Lung microvascular endothelial cell (primary cell): ENCODE measurements at places on chromosomes 13 and 19.

GRCh38 chr13:113631341-113632095 is 26.5 kb downstream of the ATP4B start:
- DNase-seq, result no peak

GRCh38 chr19:54248016-54248601 is 5.5 kb upstream of the LILRA6 start:
- peak; percentile 46 for DNase-seq

DNA sequence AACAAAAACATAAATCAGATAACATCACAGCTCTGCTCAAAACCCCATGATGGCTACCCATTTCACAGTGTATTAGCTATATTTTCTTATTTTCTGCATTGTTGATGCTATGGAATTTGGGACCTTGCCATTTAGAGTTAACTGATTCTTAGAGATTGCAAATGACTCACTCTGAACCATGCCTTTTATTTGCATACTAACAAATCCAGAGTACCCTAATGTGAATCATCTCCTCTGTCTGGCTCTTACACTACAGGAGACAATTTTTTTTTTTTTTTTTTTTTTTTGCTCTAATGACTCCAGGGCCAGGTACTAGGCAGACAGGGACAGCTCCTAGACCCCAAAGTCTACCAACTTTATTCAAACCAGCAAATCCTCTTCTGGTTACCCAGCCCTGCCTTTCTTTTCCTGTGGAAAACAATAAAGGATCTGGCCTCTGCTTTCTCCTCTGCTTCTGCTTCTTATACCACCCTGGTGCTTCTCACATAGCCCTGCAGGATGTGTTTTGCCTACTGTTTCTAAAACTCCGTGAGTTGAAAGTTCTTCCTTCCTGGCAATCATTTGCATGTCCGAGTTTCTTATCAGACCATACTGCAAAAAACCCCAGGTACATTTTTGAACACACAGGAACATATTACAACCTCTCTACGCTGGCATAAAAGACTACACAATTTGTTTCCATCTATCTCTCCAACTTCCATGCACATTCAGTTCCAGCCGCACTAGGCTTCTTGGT is 10.6 kb upstream of the ZNF460 start:
- DNase-seq, result no peak

DNA sequence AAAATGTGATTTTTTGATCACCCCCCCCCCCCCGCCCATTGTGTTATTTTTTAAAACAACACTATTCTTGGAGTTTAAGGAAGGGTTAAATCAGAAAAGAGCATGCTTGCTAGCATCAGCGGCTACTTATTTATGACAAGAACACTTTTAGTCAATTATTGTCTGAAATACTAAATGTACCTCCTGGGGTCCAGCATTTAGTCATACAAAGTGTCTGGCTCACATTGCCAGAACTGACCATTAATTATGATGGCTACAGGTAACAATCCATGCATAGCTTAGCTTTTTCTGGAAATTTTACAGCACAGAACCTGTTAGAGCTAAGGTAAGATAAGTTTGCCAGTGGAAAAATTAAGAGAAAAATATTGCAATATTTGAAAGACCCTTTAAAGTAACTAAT is 90.1 kb downstream of the PCDH9 start:
- DNase-seq, result no peak

DNA sequence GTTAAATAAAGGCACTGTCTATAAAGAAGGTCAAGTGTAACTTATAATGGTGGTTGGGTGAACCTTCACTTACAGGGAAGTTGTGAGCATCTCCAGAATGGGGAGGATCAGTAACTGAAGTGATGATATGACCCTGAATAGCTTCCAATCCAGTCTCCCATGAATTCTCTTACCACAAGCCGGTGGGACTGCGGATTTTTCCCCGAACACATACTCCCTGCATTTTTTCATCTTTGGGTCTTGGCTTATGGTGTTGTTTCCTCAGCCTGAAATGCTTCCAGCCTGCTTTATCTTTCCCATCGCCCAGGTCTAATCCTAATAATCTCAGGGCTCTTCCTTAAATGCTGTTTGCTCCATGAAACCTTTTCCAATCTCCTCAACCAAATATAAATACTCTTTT is 2.0 kb upstream of the CSNK1A1L start:
- DNase-seq, result no peak

DNA sequence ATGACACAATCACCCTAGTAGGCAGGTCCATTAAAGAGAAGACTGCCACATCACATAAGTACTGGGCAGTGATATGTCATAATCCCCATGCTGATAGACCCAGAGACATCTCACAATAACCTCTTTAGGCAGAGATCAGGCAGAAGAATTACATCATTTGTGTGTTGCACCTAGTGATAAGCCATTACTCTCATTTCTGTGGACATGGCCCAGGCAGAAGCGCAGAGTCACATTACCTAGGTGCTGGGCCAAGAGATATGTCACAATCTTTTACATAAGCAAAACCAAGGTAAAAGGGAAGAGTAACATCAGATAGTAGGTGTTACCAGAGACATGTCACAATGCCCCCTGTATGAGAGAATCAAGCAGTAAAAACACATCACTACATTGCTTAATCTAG is 71.9 kb downstream of the ZNF726 start:
- DNase-seq, result no peak

DNA sequence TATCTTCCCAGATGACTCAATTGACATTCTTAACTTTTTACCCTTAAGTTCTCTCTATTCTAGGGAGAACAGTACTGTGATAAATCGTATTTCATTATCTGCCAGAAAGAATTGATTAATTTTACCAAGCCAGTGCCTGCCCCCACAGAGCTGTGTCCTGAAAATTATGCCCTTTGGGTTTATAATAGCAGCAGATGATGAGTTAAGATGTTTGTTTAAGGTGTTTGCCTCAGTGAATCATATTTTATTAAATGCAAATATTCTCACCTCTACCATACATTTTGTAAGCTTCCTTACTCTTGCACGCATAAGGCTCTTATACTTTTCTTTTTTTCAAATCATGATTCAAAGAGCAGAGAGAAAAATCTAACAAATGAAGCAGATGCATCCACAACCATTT is 318.6 kb downstream of the DCT start:
- no peak for DNase-seq

DNA sequence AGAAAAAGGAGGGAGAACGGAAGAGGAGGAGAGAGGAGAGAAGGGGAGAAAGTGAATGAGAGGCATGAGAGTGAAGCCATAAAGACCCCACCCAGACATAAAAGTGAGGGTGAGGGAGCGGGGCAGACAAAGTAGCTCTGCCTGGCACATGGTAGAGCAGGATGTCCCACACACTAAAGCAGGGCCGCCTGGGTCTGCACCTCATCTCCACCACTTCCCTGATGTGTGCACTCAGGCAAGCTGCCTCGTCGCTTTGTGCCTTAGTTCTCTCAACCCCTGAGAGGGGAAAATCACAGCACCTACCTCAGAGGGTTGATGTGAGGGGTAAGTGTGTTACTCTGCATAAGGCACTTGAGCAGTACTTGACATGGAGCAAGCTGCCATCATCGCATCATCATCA is 488.1 kb downstream of the COG6 start:
- no peak for DNase-seq

DNA sequence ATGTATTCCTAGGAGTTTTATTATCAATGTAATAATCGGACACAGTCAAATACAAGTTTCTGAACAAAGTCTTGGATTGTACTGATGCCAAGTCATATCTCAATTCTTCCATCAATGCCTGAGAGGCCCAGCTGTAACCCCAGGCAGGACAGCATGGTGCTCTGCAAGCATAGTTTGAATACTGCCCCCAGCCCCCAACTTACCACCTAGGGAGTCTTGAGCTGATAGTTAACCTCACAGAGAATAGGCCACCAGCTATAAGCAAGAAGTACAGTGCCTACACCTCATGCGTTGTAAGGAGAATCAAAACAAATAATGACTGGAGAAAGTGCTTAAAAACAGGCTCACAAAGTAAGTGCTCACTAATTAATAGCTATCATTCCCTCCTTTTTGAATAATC is 2.7 kb downstream of the PROSER1 start:
- DNase-seq, result no peak

DNA sequence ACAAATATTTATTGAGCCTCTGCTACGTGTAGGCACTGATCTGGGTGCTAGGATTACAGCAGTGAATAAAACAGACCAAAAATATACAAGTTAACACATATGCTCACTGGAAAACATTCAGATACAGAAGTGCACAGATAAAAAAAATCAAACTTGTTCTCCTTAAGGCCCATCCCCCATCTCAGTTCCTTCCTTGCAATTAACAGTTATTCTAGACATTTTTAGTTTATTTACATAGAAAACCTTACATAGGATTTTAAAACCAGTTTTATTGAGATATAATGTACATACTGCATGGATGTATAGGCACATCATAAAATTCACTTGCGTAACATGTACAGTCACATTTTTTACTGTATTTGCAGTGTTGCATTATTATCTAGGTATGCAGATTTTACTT is 36.5 kb upstream of the HMGB1 start:
- no peak for DNase-seq

- DNase-seq, result no peak
Measured at GRCh38 chr13:73616861-73617260, 517.3 kb downstream of the KLF12 start.

GRCh38 chr19:2084993-2085720 is 11.0 kb downstream of the MOB3A start:
- peak; percentile 71 for DNase-seq

DNA sequence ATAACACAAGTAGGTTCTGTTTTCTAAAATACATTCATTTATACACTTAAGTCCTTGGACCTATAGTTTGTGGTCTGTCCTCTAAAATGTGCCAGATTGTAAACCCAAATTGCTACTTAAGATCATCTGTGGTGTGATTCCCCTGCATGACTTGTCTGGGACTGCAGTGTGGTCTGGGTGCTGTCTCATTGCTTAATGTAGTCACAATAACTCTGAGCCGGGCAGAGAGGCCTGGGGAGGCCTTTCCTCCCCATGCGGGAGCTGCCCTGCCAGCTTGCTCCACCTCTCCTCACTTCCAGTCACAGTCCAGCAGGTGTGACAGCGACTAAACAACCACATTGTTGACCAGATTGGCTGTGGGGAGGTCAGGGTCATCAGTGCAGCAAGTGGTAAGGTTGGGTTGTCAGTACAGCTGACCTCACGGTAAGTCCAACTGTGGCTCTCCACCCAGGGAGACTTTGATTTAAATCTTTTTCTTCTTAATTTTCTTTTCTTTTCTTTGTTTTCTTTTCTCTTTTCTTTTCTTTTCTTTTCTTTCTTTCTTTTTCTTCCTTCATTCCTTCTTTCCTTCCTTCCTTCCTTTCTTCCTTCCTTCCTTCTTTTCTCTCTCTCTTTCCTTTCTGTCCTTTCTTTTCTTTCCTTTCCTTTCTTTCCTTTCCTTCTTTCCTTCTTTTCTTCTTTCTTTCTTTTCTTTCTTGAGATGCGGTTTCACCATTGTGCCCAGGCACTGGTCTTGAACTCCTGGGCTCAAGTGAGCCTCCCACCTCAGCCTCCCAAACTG is 4.4 kb upstream of the TUBA3C start:
- no peak for DNase-seq

- DNase-seq, result no peak
Measured at GRCh38 chr19:55302318-55302703, 18.5 kb downstream of the BRSK1 start.
